AG04449 (cell line): ENCODE measurements at places on chromosomes 1 and 21.
A peak's percentile ranks its signal among the peaks of the same experiment; 100 is the strongest.

- no peak for DNase-seq
Measured at GRCh38 chr1:232223183-232223708, 406.7 kb downstream of the SIPA1L2 start.

DNA sequence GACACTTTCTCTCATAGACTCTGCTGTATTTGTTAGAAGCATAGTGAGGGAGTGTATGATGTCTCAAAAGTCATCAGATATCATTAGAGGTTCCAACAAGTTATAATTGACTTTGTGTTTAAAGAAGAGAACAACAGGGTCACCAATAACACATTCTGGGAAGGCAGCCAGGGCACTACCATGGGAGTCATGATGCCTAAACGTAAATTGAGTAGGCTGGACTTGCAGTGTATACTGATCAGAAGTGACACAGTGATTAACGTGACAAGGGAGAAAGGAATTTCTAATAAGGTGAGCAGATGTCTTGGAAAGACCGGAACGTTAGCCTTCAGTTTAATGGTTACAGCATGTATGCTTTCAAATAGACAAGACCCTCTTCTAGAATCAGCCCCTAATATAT, 973.2 kb downstream of the NCAM2 start:
- DNase-seq, result no peak

GRCh38 chr1:15727866-15728534, 8.1 kb upstream of the SLC25A34 start:
- DNase-seq, result no peak

GRCh38 chr1:32892368-32893197, 6.3 kb downstream of the HPCA start:
- no peak for DNase-seq

- no peak for DNase-seq
Measured at GRCh38 chr1:34087986-34088385, 77.0 kb downstream of the CSMD2 start.

DNA sequence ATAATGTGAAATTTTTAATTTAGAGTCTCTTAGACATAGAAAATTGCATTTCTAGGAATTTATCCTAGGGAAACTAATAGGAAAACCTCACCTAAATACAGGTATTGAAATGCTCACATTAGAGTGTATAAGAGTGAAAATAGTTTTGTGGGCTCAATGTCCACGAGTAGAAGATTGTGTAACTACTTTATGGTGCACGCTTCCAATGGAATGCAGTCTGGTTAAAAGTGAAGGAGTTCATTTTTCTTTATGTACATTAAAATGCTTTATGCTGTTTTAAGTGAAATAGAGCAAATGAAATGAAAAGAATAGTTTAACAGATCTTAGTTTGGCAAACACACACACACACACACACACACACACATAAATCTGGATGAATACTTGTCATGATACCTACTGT, 278.2 kb downstream of the USP25 start:
- no peak for DNase-seq

- no peak for DNase-seq
Measured at GRCh38 chr1:248373761-248374160, 1.8 kb upstream of the OR2T6 start.

GRCh38 chr1:16173447-16174260, 17.8 kb upstream of the EPHA2 start:
- DNase-seq, result peak; percentile 31

DNA sequence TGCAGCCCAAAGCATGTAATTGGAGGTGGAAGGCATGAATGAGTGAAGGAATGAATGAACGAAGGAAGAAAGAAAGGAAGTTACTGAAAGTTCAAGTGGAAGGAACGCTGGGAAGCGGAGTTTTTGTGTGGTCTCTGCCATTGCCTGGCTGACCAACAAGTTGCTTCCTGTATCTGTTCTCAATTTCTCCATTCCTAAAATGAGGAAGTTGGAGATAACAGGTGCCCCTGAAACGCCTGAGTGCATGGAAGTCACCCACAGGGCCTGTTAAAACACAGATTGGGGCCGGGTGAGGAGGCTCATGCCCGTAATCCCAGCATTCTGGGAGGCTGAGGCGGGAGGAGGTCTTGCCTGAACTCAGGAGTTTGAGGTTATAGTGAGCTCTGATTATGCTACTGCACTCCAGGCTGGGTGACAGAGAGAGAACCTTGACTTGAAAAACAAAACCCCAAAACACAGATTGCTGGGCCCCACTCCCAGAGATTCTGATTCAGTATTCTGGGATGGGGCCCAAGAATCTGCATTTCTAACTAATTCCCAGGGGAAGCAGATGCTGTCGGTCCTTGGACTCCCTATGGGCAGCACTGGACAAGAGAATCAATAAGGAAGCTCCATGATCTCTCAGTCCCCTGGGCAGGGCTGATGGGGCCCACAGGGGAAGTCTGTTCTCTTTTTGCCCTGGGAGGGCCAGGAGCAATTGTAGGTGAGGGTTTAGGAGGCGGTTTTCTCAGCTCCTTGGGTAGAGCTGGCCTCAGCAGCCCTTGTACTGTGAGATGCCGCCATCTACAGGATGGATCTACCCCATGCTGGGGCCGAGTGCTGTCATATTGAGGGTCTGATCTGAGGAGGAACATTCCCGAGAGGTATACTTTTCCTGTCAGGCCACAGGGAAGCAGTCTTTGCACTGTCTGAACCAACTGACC, 3.3 kb upstream of the CNR2 start:
- DNase-seq, result no peak

DNA sequence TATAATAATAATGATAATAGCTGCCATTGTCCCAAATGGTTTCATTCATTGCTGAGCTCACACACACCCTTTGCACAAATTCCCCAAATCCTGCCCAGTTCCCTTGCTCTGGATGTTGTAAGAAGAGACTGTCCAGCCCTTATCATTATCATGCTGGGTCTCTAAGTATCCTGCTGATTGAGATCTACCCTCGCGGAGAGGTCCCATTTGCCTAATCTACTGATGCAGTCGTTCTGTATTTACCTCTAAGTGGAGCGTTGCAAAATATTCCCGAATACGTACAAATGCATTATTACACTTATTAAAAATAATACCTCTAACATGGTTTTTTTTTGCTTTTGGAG, 51.2 kb downstream of the TNFRSF8 start:
- no peak for DNase-seq

DNA sequence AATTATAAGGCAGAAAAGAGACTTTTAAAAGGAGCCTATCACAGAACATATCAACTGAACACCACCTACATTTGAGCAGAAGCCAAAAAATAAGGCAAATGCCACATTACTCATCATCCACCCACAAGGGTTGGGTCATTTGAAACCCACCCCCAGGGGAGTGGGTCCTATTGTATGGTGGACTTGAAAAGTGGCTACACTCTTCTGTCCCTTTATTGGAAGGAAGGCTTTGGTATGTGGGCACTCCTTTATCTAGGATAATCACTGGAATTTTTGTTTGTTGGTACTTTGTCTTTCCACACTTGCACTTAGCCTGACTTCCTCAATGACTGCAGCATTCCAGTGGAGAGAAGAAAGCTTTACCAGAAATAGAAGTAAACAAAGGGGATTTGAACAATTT, 157.2 kb upstream of the COL11A1 start:
- DNase-seq, result no peak

DNA sequence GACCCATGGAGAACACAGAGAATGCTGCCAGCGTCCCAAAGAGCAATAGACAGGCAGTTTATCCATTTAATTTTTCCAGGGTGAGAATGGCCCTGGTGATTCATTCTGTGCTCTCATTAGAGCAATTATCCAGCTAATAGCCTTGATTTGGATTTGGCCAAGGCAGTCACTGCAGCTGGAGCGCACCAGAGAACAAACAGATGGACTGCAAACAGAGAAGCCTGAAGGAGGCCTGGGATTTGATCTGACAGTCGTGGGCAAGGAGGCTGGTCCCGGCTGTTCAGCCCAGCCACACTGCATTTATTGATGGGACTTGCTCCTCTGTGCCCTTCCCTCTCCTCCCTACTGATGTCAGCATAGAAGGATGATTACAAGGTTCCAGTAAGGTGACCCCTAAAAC, 353.9 kb upstream of the C1orf174 start:
- no peak for DNase-seq
